RPMI7951 (cell line): ENCODE measurements at places on chromosomes 11 and 22. TPM values are rescaled to one million over a fixed set of nuclear protein-coding genes. Genes with fewer than 3 reads are reported as not detected.

RAC2 gene
- 138 and 151 TPM in 2 replicates for total RNA-seq

XKR3 gene
- not detected in 2 replicates for total RNA-seq

TBX1 gene
- total RNA-seq = not detected in 2 replicates

OSM gene
- total RNA-seq = not detected in 2 replicates
